ENCODE measurements at places on chromosomes 4 and X.

- no peak for DNase-seq
These were observed 1546.6 kb upstream of the TENM3 start for GRCh38 chr4:180696460-180697092.

GRCh38 chr4:46389301-46389775 is 590 bp downstream of the GABRA2 start:
- DNase-seq: peak; percentile 27

GRCh38 chr4:180280076-180280475 is 1963.1 kb upstream of the TENM3 start:
- no peak for DNase-seq

GRCh38 chr4:153421941-153422340 is 44.2 kb upstream of the TMEM131L start:
- no peak for DNase-seq

DNA sequence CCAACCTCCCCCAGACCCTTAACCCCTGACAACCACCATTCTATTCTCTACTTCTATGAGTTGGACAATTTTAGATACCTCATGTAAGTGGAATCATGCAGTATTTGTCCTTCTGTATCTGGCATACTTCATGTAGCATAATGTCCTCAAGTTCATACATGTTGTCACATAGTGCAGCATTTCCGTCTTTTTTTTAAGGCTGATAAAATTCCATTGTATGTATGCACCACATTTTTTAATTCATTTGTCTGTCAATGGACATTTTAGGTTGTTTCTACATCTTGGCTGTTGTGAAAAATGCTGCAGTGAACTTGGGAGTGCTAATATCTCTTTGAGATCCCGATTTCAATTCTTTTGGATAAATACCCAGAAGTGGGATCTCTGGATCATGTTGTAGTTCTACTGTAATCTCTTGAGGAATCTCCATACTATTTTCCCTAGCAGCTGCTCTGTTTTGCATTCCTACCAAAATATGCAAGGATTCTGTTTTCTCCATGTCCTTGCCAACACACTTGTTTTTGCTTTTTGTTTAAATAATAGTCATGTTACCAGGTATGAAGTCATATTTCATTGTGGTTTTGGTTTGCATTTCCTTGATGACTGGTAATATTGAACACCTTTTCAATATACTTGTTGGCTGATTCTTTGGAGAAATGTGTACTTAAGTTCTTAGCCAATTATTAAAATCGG is 48.8 kb upstream of the ADAD1 start:
- no peak for DNase-seq

Measured in SHP77 (cell line).